CD4-positive, alpha-beta T cell treated with Interferon alpha-2 for 1 hour (primary cell): ENCODE measurements at places on chromosomes 5 and 9.

DNA sequence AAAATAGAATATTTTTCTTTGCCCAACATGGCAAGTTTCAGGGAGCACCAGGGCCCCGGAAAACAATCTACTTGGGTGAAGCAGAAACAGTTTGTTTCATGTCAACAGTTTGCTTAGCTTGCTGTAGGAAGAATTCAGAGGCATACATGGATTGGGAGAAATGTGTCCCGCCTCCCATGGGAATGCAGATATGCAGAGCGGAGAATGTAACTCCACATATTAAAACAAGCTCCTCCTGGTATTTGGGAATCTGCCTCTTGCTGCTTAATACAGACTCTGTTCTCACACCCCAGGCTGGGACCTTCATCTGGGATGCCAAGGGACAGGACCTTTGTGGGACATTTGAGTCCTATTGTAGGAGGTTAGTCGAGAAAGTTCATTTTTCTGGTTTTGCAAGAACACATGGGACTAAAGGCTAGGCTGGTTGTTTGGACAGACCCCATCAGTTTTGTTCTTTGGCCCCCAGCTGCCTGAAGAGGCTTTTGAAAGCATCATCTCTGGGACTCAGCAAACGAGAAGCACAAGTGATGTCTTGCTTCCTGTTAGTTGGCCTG, 220.5 kb upstream of the ADRA1B start:
- DNase-seq, result no peak

GRCh38 chr5:96228408-96228807, 204.6 kb downstream of the PCSK1 start:
- no peak for DNase-seq

DNA sequence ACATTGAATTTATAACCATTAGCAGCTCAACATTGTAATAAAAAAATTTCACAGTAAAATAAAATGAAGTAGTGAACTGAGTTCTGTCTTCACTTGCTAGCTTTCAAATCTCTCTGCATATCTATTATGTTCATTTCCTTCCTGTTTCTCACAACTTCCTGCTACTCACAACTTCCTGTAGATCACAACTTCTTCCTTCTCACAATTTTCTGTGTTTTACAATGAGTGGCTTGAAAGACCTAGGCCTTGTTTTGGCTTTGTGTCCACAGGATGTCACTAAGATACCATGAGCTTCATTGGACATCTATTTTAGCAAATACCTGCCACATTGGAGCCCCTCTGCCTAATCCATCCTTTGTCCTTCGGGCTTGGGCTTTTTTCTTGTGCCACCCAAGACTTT, 480.3 kb upstream of the ADAMTS16 start:
- DNase-seq, result no peak

DNA sequence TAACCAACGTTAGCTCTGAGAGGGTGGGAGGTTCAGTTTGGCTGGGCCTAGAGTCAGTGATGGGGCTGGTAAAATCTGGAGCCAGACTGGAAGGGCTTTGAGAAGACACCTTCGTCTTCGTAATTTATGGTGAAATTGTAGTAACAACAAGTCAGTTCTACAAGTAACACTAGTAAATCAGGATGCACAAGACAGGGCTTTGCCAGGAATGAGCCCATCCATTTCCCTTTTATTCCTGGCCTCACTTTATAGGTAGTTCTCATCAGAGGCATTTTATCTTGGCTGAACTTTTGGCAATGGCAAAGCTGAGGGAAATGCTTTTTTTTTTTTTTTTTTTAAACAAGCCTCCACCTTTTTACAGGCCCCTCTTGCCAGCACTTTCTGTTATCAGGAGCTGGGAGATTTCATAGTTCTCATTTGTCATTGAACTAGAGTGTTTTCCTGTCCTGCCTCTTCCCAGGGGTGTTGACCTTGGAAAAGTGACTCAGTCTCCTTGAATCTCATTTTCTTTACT, 110.5 kb upstream of the KLF4 start:
- DNase-seq, result no peak

GRCh38 chr5:61139094-61139873, 23.0 kb downstream of the SMIM15 start:
- no peak for DNase-seq

GRCh38 chr9:121192959-121193640, 8.6 kb downstream of the RAB14 start:
- DNase-seq, result no peak

- DNase-seq, result no peak
Measured at GRCh38 chr5:149251546-149251945, 20.1 kb upstream of the AFAP1L1 start.

DNA sequence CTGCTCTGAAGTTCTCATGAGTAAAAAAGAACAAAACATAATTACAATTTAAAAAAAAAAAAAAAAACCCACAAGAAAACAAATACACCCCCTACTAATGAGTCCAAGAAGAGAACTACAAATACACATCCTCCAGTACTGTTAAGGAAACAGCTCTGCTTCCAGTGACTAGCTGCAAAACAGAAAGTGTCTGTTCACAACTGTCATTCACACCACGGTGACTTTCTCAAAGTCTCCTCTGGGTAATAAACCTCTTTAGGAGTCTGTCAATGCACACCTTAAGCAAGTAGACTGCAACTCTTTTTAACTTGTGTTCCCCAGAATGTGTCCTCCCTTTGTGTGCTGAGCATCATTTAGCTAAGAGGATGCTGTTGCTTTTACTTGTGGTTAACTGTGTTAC, 6.2 kb downstream of the REEP5 start:
- DNase-seq, result no peak

GRCh38 chr9:89837162-89837933, 232.5 kb downstream of the GADD45G start:
- no peak for DNase-seq

DNA sequence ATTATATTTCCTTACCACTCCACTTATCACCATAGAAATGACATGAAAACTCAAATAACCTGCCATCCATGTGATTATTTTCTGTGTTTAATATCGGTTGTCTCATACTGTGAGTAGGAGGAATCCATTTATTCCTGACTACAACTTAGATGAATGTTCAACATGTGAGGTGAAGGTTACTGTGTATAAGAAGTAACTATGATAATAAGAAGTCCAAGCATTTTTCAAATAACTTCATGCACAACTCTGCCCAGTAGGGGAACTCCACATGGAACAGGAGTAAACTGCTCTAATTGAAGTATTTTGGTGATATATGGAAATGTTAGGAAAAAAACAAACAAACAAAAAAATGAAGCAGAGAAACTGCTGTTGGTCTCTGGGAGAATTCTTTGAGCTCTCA, 447.5 kb upstream of the GRIN3A start:
- DNase-seq, result no peak

DNA sequence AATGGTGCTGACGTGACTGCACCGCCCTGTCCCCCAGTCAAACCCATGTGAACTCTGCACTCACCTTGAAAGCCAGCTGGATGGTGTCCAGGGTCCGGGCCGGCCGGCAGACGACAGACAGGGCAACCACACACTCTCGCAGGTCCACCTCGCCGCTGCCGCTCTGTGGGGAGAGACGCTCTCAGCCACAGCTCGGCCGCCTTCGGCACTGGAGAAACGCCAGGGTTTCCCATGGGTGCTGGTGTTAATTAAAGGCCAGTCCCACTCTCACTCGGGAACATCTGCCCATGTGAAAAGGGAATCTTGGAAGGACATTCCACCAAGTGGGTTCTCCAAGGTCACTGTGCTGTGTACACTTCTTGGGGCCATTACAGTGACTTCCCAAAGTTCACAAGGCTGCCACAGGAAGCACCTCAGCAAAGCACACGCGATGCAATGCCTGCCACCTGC, 25.5 kb upstream of the SLC6A3 start:
- DNase-seq, result no peak

DNA sequence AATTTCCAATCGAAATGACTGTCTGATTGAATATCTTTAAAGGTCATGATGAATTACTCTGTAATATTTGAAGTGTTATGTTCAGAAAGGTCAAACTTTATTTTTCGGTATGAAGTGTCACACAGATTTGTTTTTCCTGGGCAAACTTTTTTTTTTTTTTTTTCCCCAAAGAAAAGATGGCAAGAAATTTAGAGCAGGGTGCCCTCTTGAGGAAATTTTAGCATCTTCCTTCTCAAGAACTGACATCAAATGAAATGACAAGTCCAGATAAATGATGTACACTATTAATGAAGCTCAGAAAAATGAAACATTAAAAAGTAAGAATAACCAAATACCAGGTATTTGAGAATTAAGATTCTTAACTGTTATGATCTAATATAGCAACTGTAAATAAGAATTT, 123.6 kb downstream of the INVS start:
- DNase-seq, result no peak

GRCh38 chr5:150217038-150217437, 27.2 kb downstream of the SLC6A7 start:
- DNase-seq, result no peak

DNA sequence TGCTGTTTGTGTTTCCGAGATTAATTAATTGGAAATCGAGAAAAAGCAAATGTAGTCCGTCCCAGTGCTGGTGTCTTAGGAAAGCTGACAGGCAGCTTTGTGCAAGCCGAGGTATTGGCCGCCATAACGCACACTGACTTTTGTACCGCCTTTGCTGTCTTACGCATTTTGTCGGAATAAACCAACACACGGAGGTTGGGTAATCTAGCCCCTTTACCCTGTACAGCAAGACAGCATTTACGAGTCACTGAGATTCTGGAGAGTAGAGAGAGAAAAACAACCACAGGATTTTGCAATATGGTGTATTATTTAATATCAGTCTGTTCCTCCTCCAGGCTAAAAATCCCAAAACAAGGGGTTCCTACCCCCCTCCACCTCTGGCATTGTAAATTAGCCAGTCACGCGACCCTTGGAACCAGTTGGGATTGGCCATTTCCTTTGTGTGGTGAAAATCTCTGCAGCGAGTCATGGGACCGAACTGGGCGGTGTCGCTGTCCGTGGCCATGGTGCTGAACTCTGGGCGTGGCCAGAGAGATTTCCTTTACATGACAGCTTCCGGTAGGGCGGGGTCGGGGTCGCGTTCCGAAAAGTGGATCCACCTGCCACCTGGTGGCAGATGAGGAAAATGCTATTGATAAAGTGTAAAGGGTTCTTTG, 10.3 kb upstream of the PCDHB1 start:
- DNase-seq, result peak; percentile 35

DNA sequence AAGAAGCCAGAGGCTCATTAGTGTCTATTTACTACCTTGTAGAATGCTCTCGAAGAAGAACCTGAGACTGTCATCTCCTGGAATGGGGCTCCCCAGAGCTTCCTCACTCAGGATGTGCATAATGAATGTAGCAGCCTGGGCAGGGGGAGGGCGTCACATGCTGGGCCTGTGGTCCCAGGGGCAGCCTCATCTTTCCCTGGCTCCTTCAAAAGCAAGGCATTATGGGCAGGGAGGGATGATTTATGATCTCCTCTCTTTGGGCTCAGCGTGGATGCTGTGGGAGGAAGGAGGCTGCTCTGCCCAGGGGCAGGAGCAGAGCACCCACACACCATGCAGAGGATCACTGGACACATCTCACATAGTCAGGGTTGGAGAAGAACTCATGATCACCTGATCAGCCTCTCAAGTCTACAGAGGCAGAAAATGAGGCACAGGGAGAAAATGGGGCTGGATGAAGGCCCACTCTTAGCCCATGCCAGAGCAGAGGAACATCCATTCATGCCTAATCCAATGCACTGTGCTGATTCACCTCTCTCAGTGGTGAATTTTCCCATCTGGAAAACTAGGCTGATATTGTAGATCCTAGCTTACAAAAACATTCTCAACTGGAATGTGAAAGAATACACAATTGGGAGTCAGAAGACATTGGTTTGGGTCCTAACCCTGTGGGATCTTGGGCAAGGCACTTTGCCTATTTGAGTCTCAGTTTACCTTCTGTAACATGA, 173.7 kb downstream of the CARTPT start:
- DNase-seq, result no peak

GRCh38 chr5:58751222-58751837, 168.5 kb downstream of the RAB3C start:
- DNase-seq, result no peak

DNA sequence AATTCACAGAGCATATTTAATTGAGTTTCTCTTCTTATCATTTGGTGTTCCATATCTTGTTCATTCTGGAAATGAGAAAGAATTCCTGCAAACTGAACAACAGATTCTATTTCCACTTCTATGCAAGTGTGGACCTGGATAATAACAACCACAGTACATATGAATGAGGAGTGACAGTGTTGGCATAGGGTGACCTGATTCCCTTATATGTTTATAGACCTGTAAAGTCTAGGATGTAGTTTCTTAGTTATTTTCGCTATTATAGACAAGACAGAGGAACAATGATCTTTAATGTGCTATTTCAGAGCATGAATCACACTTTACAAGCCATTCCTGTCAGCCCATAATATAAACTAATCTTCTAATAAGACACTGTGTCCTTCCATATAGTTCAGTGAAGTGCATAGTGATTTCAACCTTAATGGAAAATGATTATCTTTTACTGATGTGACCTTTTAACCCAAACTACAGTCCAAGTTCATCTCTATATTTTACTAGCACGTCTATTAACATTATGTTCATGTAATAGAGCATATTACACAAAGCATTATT, 88.2 kb upstream of the FAM174A start:
- no peak for DNase-seq

GRCh38 chr5:84292000-84292642, 92.6 kb downstream of the EDIL3 start:
- DNase-seq, result no peak

- DNase-seq, result no peak
Measured at GRCh38 chr5:104573949-104574709, 1011.5 kb upstream of the NUDT12 start.

GRCh38 chr5:7882926-7883325, 14.0 kb downstream of the MTRR start:
- no peak for DNase-seq
